ENCODE measurements at places on chromosomes 6 and 20.

DNA sequence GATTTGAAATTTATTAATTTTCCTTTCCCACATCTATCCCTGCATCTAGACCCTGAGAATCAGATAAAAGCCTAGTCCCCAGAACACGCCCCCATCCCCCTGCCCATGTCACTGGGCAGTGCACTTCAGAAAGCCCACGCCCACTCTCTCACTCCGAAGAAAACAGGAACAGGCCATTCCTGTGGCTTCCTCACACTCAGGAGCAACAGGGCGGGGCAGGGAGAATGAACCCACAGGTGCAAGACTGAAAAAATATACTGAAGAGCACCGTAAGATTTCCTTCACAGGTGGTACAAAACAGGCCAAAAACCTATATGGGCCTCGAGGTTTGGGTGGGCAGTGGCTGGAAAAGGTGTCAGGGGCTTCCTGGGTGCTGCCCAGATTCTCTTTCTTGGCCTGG is 3.4 kb downstream of the OXT start:
- no peak for DNase-seq

DNA sequence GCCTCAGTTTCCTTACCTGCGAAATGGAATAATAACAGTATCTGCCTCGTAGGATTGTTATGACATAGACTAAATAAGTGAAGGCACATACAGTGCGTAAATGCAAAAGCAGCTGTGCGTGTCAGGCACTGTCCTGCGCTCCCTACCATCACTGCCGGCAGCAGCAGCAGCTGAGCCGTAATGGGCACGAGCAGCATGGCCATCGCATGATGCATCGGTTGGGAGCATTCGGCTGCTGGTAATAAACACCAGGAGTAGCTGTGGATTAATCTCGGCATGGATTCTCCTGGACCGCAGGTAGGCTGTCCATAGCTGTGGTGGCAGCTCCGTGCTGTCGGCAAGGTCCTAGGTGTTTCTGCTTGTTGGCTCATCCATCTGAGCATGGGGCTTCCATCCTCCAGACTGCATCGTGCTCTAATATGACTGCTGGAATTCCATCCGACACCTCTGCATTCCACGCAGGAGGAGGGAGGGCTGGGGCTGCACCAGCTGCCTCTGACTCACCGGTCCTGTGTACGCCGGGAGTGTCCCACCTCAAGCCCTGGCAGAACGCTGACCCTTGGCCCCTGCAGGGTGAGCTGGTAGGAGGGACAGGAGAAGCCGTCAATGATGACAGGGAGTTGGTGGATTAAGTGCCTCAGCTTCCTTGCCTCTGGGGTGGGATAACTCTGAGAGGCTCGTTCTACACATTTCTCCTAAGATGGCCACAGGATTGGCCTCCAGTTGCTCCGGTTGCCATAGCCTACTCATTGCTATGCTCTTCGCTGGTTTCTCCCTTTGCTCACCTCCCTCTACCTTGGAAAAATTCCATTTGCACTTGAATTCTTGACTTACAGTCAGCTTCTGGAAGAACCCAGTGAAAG is 100.9 kb upstream of the PMEPA1 start:
- DNase-seq: no peak

GRCh38 chr6:159114569-159114968 is 54.6 kb upstream of the FNDC1 start:
- no peak for DNase-seq

GRCh38 chr6:52454556-52454955 is 34.4 kb downstream of the EFHC1 start:
- no peak for DNase-seq

GRCh38 chr6:132725947-132726607 is 12.2 kb upstream of the VNN1 start:
- no peak for DNase-seq

GRCh38 chr20:23105193-23105592 is 19.1 kb upstream of the CD93 start:
- DNase-seq: no peak

GRCh38 chr20:37915800-37916570 is 13.1 kb downstream of the VSTM2L start:
- no peak for DNase-seq

DNA sequence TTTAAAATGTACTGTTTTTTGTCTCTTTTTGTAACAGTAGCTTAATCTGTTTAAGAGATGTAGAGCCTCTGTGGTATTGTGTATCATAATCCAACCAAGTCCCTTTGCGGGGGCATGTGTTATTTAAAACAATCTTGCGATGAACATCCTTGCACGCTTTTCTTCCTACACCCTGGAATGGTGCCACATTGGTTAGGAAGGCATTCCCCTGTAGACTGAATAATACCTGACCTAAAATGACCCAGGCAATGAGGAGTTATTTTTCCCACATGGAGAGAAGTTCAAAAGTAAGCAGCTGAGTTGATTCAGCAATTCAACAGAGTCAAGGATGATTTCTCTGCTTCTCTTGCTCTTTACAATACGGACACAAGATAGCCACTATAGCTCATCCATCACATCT is 142.0 kb upstream of the PMEPA1 start:
- DNase-seq: no peak

DNA sequence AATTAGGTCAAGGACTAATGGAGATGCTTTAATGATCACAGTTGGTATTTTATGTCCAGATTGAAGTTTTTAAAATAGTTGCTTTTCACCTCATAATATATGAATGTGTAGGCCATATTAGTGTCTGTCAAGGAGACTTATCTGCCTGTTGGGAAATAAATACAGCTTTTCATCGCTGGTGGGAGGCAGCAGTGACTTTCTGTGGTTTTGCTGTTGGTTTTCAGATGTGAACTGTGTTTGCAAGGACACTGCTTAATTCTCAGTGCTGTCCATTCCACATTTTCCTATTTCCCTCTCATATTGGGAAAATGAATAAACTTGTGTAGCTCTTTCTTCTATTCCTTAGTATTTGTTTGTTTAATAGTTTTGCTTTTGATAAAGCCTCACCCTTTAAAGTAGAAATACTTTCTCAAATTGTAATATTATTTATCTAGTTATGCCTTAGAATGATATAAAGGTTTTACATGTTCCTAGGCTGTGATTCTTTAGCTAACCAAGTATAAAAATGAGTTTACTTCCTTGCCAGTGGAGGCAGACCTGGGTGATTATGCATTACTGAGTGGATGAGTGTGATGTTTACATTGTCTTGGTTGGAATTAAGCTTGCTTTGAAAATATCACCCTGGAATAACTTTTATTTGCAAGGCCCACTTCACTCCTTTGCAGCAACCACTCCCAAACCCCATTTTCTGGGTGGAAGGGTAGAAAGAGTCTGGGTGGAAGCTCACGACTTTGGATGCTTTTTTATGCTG is 3.3 kb downstream of the PLCB4 start:
- DNase-seq: no peak

- DNase-seq: no peak
These were observed 21.6 kb downstream of the CNKSR3 start for GRCh38 chr6:154488802-154489437.

GRCh38 chr20:62413896-62414481 is 6.9 kb upstream of the CABLES2 start:
- no peak for DNase-seq

DNA sequence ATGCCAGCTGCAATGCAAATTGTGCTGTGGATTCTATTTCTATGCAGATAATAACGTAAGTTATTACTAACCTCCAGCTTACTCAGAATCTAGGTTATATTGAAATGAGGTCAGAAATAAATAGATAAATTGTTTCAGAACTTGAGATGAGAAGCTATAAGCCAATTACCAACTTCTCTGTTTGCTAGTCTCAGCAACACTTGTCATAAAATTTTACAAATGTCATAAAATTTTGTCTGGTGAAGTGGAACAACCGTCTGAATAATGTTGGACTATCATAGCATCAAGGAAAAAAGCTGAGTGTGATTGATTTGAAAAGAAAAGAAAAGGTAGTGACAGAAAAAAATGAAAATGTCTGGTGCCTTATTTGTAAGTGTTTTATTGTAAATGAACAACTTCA is 36.7 kb downstream of the COL9A1 start:
- no peak for DNase-seq

DNA sequence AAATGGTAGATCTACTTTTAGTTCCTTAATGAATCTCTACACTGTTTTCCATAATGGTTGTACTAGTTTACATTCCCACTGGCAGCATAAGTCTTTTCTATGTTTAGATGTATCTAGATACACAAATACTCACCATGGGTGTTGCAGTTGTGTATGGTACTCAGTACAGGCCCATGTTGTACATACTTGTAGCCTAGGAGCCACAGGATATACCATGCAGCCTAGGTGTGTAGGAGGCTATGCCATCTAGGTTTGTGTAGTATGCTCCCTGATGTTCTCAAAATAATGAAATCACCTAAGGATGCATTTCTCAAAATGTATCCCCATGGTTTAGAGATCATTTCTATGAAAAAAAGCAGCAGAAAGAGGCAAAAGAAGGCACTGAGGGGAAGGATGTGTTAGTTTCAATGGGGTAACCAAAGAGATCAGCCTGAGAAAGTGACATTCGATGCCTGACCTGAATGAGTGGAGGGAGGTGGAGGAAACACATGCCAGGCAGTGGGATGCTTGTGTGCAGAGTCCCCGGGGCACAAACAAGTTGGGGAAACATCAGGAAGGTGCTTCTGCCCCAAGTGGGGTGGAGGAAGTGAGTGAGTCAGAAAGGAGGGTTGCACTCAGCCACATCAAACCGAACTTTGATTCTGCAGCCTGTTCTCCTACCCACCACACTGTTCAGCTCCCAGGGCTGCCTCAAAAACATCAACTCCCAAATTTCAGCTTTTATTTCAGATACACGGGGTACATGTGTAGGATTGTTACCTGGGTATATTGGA is 191.2 kb downstream of the ZNF217 start:
- no peak for DNase-seq

DNA sequence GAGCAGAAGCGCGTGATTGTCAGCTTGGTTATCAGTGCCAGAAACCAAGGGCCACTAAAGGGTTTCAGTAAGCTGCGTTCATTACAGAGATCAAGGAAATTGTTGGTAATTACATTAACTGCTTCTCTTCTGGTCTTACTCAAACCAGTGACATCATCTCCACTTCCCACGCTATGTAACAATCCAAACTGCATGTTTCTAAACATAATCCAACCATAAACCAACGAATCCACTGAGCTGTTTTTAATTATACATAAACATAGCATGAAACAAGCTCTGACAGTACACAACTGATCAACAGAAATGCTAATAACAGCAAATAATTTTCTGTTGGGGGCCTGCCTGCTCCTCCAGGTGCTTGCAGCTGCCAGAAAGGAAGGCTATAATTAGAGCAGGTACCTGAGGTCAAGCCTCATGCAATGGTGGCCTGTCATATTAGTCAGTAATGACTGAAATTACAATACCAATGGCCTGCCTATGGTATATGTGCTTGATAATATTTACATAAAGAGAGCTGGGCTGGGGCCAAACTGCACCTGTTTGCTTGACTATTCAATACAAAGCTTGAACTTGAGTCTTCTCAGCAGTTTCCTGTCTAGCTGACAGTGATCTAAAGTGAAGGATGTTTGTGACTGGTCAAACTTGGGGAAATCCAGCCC is 40.1 kb downstream of the ILRUN start:
- DNase-seq: no peak

DNA sequence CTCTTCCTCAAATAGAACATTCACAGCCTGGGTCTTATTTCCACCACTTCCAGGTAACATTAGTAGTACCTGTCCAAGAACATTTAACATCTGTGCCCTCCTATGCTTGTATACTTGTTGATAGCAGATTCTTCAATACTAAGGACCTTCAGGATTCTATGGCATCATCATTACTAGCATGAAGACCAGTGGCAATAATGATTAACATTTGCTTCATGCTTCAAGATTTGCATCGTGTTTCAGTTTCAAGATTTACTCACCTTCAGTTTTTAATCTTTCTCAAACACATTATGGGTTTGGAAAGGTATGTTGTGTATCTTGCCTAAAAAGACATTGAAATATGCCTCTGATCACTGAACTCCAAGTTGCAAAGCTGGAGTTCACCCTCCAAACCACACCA is 412.8 kb upstream of the NRSN1 start:
- DNase-seq: no peak

- no peak for DNase-seq
These were observed 41.8 kb downstream of the NCOA7 start for GRCh38 chr6:125832391-125833117.

- no peak for DNase-seq
These were observed 42.5 kb upstream of the ARMC2 start for GRCh38 chr6:108805611-108806167.

- DNase-seq: no peak
These were observed 3.3 kb downstream of the KCNK5 start for GRCh38 chr6:39225946-39226437.

GRCh38 chr6:125273965-125274364 is 27.8 kb downstream of the HDDC2 start:
- no peak for DNase-seq

DNA sequence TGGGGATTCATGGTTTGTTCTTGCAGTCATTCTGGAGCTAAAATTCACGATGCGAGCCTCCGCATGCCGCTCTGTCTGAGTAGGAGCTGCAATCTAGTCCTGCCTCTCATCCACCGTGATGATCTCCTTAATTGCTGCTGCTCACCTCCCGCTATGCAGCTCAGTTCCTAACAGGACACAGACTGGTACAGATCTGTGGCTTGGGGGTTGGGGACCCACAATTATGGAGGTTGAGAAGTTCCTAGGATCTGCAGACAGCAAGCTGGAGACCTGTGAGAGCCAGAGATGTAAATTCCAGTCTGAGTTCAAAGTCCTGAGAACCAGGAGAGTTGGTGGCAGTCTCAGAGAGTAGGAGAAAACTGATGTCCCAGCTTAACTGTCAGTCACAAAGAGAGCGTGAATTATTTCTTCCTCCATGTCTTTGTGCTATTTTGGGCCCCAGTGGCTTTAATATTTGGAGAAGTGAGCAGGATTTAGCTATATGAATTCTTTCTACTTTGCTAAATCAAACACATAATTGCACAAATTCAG is 378.7 kb upstream of the MAN1A1 start:
- no peak for DNase-seq

- no peak for DNase-seq
These were observed 186.7 kb upstream of the TENT5A start for GRCh38 chr6:81938991-81939732.

- no peak for DNase-seq
These were observed 101.1 kb upstream of the IFNGR1 start for GRCh38 chr6:137320271-137320670.

DNA sequence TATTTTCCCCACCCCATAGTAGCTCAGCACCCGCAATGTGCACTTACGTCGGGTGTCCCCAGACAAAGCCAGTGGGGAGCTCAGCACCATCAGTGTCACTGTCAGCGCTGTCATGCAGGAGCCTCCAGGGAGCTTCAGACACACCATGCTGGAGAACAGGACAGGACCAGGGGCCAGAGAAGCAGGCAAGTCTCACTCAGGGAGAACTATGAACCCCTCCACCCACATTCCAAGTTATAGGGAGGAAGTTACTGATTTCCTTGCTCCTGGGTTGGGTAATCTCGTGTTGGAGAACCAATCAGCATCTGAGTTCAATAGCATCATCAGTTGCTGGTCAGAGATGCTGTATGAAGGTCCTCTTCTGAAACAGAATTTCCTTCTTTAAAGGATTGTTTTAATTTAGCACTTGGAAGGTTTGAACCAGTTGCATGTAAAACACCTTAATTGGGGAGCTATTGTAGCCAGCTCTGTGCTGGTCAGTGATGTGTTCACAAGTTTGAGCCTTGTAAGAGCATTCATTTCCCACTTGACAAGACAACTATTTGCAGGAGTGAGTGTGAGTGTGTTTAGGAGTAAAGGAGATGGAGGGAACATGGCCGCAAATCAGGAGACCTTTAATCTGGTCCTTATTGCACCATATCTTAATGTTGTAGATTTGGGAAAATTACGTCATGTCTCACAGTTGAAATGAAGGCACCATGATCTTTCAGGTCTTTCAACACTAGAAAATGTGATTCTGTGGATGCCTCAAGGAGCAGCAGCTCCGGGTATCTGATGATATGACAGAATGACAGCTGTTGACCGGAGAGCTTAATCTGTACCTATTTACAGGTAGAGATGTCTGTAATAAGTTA is at the start of gene HLA-DRB1:
Gene HLA-DRB1 (minus strand): TSS at position 253 of the 854 bp plus-strand sequence. CDS start 106 bp downstream, at position 147.
- no peak for DNase-seq

All from GOT3 (cell line).